Mesendoderm (in vitro differentiated cells): ENCODE measurements at places on chromosomes 16 and 17.

GRCh38 chr16:17972460-17972943 lies 364.0 kb downstream of the NPIPA8 start:
- no peak for DNase-seq

GRCh38 chr16:56337131-56337857 lies 88.1 kb downstream of the AMFR start:
- no peak for DNase-seq

- no peak for DNase-seq
Observed at GRCh38 chr16:67761924-67762323, 42.8 kb upstream of the GFOD2 start.

GRCh38 chr16:57764341-57765159 lies 29.0 kb downstream of the KATNB1 start:
- peak; percentile 95 for DNase-seq

- no peak for DNase-seq
Observed at GRCh38 chr16:53784291-53784690, 80.3 kb downstream of the FTO start.

GRCh38 chr17:79088247-79088996 lies 13.8 kb downstream of the ENGASE start:
- no peak for DNase-seq

GRCh38 chr16:86364653-86365380 lies 145.5 kb upstream of the FOXF1 start:
- DNase-seq, result no peak

DNA sequence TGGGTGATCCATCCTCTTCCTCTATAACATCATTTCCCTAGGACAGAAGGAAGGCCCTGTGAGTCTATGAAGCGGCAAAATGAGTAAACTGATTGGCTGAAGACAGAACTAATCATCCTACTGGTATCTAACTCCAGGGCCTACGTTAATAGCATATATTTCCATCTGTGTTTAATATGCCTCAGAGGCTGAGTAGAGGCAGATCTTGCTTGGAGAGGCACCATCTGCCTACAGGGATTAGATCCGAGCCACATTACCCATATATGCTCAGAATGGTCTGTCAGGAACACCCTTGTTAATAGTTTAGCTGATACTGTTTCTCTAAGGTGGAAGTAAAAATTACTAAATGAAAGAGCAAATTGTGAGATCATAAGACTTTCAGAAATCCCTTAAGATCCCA lies 13.2 kb upstream of the FOXJ1 start:
- no peak for DNase-seq

DNA sequence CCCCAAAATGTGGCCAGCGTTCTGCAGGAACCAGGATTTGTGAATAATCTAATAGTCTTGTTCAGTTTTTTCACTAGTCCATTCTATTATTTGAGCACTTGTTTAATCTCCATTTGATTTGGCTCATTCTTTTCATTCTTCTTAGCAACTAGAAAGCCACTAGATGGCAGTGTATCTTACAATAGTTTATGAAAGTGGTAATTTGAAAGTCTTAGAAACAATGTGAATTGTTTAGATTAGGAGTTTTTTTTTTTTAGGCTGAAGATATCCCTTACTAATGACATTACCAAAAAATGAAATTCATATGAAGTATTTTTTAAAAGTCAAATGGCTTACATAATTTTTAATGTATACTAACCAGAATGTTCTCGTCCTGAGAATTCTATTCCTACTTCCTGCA lies 6.7 kb downstream of the ERI2 start:
- DNase-seq, result no peak
